ENCODE measurements at places on chromosomes 16 and 17. TPM values are rescaled to one million over a fixed set of nuclear protein-coding genes. Genes with fewer than 3 reads are reported as not detected.

MYOCD gene
- polyA plus RNA-seq: not detected

LRRC37A gene
- 2.7 TPM for polyA plus RNA-seq

MSLN gene
- not detected for polyA plus RNA-seq

OR2C1 gene
- 0.52 TPM for polyA plus RNA-seq

GNAO1 gene
- 0.13 TPM for polyA plus RNA-seq

ASGR2 gene
- 0.30 TPM for polyA plus RNA-seq

SEC14L1 gene
- polyA plus RNA-seq: 48.8 TPM

CCDC200 gene
- 0.16 TPM for polyA plus RNA-seq

OTOA gene
- not detected for polyA plus RNA-seq

KRTAP16-1 gene
- 0.20 TPM for polyA plus RNA-seq

SPATA22 gene
- 0.43 TPM for polyA plus RNA-seq

KRTAP3-1 gene
- not detected for polyA plus RNA-seq

MMP2 gene
- polyA plus RNA-seq: not detected

FOXC2 gene
- not detected for polyA plus RNA-seq

SLC38A8 gene
- not detected for polyA plus RNA-seq

FADS6 gene
- not detected for polyA plus RNA-seq

KRT34 gene
- not detected for polyA plus RNA-seq

C16orf89 gene
- polyA plus RNA-seq: not detected

RCVRN gene
- 0.16 TPM for polyA plus RNA-seq

SPAG5 gene
- polyA plus RNA-seq: 6.6 TPM

CES4A gene
- polyA plus RNA-seq: 18.9 TPM

PLEKHG4 gene
- polyA plus RNA-seq: 7.1 TPM

SLC35G3 gene
- polyA plus RNA-seq: not detected

RASD1 gene
- 0.82 TPM for polyA plus RNA-seq

CCDC78 gene
- polyA plus RNA-seq: 15.9 TPM

CD79B gene
- 675 TPM for polyA plus RNA-seq

ZNF594 gene
- 4.9 TPM for polyA plus RNA-seq

RHBDF2 gene
- 288 TPM for polyA plus RNA-seq

CMTM2 gene
- not detected for polyA plus RNA-seq

ACSM2A gene
- polyA plus RNA-seq: not detected

SDR42E2 gene
- 0.13 TPM for polyA plus RNA-seq

CCDC144A gene
- not detected for polyA plus RNA-seq

RNF43 gene
- 2.6 TPM for polyA plus RNA-seq

UMOD gene
- not detected for polyA plus RNA-seq

TPSD1 gene
- not detected for polyA plus RNA-seq

C16orf96 gene
- polyA plus RNA-seq: 0.31 TPM

OR1F1 gene
- polyA plus RNA-seq: not detected

TEX19 gene
- not detected for polyA plus RNA-seq

FOXJ1 gene
- 1.0 TPM for polyA plus RNA-seq

NACA2 gene
- not detected for polyA plus RNA-seq

SAMD14 gene
- polyA plus RNA-seq: 0.06 TPM

LRRC46 gene
- 1.6 TPM for polyA plus RNA-seq

GGA3 gene
- 116 TPM for polyA plus RNA-seq

IGFALS gene
- 0.49 TPM for polyA plus RNA-seq

EXOC7 gene
- polyA plus RNA-seq: 96.1 TPM

TBC1D3 gene
- polyA plus RNA-seq: not detected

ZFP3 gene
- polyA plus RNA-seq: 3.2 TPM

SPNS2 gene
- polyA plus RNA-seq: 0.48 TPM

KRTAP3-2 gene
- polyA plus RNA-seq: not detected

ARHGAP27 gene
- 192 TPM for polyA plus RNA-seq

NPIPB9 gene
- 1.3 TPM for polyA plus RNA-seq

ZP2 gene
- polyA plus RNA-seq: not detected

PRAC2 gene
- not detected for polyA plus RNA-seq

ZKSCAN2 gene
- 0.85 TPM for polyA plus RNA-seq

RNF112 gene
- polyA plus RNA-seq: 0.30 TPM

ITGB4 gene
- polyA plus RNA-seq: 0.12 TPM

KRTAP2-2 gene
- not detected for polyA plus RNA-seq
